ENCODE measurements at places on chromosomes 5 and 9. TPM values are rescaled to one million over a fixed set of nuclear protein-coding genes. Genes with fewer than 3 reads are reported as not detected.

GRCh38 chr9:133732639-133733408, 5.3 kb downstream of the SARDH start:
- DNase-seq: no peak

- no peak for DNase-seq
Measured at GRCh38 chr9:116232424-116233159, 79.0 kb downstream of the PAPPA start.

- DNase-seq: no peak
Measured at GRCh38 chr5:143337946-143338345, 65.5 kb downstream of the NR3C1 start.

GRCh38 chr9:110809038-110809595, 140.5 kb downstream of the MUSK start:
- DNase-seq: no peak

- DNase-seq: no peak
Measured at GRCh38 chr9:33273266-33273971, 8.6 kb downstream of the CHMP5 start.

GRCh38 chr5:59460368-59461153, 433.0 kb downstream of the PDE4D start:
- DNase-seq: no peak

DNA sequence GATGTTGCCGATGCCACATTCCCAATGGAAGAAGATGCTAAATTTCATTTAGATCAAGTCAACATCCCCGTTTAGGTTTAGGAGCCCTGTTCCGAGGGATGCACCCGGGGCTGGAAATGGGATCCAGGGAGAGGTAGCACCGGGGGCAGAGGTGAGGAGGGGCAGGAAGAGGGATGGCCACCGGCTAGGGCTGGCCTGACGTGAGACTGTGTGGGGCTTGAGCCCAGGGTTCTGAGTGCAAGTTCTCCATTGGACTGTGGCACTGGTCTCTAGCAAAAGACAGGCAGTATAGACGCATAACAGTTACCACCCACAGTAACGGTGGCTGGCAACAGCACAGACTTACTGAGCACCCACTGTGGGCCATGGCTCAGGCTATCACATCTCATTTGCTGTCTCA, 209.0 kb upstream of the MVB12B start:
- DNase-seq: peak; percentile 18

GRCh38 chr9:20144197-20144596, 355.4 kb upstream of the SLC24A2 start:
- peak; percentile 30 for DNase-seq

DNA sequence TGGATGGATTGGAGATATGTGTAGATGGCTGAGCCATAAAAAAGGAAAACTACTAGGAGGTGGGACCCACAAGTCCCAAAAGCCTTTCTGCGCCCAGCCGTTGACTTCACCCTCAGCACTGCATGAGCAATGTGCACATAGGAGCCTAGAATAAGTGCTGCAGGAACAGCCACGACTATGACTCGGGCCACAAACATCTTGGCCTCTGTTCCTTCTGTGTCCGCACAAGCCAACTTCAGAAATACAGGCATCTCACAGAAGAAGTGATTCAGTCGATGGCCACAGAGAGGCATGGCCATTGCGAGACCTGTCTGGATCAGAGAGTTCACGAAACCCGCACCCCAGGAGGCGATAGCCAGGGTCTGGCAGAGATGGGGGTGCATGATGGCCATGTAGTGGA, 587 bp downstream of the OR2Y1 start:
- DNase-seq: no peak

DNA sequence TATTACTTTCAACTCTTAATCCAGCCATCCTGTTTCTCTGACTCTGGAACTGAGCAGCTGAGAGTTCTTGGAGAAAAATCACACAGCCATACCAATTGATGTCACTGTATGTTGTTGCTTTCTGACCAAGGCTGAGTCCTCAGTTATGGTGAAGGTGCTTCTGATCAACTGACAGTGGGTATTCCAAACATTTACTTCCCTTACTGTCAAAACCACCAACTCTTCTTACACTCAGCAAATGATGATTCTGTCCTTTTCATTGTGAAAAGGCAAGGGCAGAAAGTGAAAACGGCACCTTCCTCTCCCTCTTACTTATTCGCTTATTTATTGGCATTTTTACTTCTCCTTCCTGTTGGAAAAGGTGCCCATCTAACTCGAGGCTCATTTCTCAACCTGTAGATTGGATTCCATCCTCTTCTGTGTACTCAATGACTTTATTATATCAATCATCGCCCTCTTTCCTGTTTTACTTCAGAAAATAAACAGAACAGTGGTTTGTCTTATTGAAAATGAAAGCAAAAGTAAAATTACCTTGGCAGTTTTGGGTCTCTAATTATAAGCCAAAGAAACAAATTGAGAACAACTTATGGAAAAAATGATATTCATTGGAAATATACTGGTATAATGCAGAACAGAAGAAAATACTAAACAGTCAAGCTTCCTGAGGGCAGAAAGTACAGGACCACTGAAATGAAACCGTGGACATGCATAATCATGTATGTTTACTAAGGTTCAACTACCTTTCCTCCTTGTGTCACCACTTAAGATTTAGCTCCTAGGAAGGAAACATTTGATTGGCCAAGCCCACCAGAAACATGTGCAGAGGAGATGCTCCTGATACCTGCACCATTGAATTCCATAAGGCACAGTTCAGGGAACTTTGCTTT, 104.5 kb upstream of the CHD1 start:
- no peak for DNase-seq

DNA sequence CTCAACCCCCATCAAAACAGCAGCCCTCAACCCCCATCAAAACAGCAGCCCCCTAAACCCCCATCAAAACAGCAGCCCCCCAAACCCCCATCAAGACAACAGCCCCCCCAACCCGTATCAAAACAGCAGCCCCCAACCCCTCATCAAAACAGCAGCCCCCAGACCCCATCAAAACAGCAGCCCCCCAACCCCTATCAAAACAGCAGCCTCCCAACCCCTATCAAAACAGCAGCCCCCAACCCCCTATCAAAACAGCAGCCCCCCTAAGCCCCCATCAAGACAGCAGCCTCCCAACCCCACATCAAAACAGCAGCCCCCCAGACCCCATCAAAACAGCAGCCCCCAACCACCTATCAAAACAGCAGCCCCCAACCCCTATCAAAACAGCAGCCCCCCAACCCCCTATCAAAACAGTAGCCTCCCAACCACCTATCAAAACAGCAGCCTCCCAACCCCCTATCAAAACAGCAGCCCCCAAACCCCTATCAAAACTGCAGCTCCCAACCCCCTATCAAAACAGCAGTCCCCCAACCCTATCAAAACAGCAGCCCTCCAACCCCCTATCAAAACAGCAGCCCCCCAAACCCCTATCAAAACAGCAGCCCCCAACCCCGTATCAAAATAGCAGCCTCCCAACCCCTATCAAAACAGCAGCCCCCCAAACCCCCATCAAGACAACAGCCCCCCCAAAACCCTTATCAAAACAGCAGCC, 1.2 kb downstream of the TPPP start:
- DNase-seq: no peak

DNA sequence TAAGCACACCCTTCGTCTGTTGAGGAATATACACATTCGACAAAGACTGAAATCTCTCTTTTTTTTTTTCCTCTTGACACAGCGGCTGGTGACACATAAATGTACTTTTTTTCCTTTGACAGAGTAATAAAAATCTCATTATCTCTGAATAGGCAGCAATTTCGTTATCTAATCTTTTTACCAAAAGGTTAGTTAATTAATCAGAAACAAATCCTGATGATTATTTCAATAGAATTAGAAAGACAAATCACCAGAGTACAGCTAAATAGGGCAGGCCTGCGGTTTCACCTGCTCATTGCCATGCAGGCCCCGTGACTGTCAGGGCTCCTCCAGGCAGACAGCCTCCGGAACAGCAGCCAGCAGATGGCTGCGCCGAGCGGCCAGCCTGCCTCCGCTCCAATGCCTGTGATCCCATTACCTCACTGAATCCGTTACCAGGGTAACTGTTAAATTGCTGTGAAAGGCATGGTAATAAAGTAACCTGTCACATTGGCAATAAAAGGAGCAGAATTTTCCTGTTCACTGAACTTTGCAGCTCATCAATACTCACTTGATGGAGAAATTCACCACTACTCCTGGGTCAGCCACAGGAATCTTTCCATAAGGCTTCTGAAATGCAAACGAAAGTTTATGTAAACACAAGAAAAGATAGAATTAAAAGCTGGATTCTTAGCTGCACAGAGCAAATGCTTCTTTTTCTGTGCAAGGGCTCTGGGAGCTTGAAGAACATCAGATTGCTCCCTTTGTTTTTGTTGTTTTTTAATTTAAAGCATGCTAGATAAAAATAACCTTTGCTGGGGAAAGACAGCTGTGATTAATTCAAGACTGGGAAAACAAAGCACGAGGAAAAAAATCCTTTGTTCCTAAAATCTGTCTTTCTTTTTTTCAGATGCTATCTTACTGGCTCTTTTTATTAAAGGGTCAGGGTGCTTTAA, 666.4 kb upstream of the ZNF608 start:
- peak; percentile 94 for DNase-seq

DNA sequence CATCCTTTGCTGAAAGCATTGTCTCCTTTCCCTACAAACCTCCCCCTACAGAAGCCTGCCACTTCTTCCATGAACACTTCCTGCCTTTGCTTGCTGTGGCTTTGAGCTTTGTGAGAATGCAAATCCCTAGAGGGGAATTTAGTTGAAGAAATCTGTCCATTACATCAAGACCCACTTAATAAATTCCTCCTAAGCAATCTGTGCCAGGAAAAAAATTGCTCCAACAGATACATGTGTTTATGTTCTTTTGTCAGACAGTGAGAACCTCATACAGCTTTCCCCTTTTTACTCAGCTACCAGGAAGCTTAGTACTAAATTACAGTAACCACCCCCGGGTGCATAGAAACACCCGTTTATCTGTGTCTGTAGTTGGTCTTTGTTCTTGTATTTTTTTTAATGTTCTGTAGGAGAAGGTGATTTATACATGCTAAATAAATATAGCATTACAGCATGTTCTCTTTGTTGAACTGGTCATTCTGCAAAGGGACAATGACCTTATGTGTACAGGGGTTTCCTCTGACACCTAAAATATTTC, 43.9 kb downstream of the SH3TC2 start:
- no peak for DNase-seq

- no peak for DNase-seq
Measured at GRCh38 chr5:54852007-54852406, 133.4 kb downstream of the ESM1 start.

DNA sequence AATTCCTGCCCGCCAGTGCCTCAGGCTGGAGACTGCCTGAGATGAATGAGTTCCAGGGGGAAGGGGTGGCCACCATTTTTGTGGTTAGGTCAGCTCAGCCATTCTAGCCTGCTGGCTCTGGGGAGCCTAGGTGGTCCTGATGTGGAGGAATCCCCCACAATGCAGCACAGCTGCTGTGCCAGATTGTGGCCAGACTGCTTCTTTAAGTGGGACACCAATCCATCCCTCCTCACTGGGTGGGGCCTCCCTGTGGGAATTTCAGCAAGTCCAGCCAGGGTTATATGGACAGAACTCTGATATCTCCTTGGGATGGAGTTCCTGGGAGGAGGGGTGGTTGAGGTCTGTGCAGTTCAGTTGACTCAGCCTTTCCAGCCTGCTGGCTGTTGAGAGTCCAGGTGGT, 51.2 kb upstream of the DAP start:
- no peak for DNase-seq

DNA sequence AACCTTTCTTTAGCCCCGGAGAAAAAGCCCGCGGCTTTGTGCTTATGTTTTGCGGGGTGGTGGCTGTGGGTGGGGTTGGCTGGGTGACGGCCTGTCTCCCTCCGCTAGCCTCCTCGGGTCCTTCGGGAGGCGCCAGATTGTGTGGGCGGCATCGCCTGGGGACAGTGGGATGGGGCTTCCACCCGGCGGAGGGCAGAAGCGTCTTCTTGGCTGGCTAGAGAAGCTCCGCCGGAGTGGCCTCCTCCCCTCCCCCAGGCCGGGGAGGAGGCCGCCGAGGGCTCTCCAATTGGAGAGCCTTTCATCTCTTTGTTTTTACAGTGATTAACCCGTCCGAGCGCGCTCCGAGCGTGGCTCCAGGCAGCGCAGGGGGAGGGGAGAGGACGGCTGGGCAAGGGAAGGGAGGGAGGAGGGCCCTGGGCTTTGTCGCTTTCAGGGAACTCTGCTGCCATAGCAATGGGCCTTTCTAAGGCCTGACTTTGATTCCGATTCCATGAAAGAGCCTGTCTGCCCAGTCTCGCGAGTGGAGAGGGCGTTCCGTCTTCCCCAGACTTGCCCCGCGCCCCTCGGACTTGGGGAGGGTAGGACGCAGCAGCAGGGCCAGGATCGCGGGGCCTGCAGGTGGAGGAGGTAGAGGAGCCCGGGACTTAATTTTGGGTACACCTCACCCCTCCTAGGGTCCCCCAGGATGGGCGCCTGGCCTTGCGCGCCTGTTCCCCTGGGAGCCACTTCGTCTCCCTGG, 36.7 kb upstream of the TIFAB start:
- peak; percentile 90 for DNase-seq

GRCh38 chr5:122151640-122152039, 22.3 kb downstream of the ZNF474 start:
- no peak for DNase-seq

- peak; percentile 52 for DNase-seq
Measured at GRCh38 chr9:20981486-20981885, 50.0 kb downstream of the HACD4 start.

The GTF2H2C gene
- total RNA-seq: 36.6 TPM

The GHR gene
- 3.7 TPM for total RNA-seq

The CDH10 gene
- total RNA-seq: 0.13 TPM

The TMEM252 gene
- total RNA-seq: 111 TPM

The TMC1 gene
- total RNA-seq: 0.25 TPM

All from kidney (tissue), 22 donors.